ENCODE measurements at places on chromosomes 5 and 9.
A peak's percentile ranks its signal among the peaks of the same experiment; 100 is the strongest.

DNA sequence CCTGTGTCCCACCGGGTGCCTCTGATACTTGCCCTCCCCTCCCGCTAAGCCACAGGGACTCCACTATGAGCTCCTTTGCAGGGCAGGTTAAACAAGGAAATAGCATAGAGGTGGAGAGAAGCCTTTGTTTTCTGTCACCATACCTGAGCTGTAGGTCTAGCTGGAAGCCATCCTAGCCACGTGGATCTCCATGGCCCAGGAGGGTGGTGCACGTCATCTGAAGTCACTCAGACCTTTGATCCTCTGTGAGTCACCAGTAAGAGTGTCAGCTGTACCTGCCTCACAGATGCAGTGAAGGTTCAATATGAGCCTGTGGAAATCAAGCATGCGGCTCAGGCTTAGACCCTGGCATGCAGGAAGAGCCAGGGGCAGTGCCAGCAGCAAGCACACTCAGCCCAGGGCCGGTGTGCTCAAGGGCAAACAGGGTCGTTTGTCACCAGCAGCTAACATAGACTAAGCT, 55.1 kb downstream of the ASS1 start:
- no peak for DNase-seq

DNA sequence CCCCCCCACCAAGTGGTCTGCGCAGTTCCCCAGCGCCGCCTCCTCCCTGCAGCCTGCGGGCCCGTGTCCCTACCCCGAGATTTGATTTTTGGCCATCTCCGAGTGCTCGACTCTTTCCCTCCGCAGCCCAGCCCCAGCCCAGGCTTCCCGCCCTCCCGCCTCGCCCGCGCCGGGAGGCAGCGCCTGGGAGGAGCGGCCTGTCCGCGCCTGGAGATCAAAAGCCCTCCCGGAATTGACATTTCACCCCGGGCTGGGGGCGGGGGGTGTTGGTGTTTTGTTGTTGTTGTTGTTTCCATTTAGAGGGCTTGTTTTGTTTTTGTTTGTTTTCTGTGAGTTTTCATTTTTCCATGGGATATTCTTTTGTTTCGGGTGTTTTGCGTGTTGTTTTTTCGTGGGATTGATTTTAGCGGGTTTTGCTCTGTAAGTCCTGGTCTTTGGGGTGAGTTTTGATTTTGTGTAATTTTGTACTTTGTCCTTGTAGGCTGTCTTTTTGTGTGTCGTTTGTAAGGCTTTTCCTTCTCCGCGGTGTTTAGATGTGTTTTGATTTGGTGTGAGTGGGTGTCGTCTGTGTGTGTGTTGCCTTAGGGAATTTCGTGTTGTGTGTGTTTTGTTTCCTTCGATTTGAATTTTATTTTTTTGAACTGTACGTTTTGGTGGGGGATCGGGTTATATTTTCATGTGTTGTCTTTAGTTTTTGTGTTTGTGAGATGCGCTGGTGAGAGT, 1.7 kb upstream of the PAX5 start:
- DNase-seq: no peak

DNA sequence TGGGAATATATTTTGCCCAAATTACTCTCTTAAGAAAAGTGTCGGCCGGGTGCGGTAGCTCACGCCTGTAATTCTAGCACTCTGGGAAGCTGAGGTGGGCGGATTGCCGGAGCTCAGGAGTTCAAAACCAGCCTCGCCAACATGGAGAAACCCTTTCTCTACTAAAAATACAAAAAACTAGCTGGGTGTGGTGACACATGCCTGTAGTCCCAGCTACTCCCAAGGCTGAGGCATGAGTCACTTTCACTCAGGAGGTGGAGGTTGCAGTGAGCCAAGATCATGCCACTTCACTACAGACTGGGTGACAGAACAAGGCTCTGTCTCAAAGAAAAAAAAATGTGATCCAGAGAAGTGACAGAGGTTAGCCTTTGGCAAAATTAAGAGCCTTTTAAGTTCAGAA, 26.4 kb upstream of the TMEM171 start:
- peak; percentile 46 for DNase-seq

- DNase-seq: no peak
Measured at GRCh38 chr9:109950710-109951443, 170.9 kb downstream of the PALM2AKAP2 start.

DNA sequence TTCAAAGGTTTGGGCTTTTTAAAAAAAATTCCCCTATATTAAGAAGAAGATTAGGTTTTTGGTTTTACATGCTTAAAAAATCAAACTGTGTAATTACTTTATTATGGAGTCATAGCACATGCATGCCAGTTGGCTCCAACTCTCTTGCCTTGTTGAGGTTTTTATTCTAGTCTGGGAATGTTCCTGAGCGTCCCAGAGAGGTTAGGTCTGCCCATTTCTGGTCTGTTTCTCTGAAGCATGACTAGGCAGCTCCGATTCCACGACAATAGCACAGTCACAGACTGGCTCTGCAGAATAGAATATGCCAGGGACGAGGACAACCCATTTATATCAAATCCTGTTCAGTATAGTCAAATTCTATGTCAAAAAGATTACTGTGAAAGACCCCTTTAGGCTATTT, 217.0 kb downstream of the PCSK5 start:
- no peak for DNase-seq

DNA sequence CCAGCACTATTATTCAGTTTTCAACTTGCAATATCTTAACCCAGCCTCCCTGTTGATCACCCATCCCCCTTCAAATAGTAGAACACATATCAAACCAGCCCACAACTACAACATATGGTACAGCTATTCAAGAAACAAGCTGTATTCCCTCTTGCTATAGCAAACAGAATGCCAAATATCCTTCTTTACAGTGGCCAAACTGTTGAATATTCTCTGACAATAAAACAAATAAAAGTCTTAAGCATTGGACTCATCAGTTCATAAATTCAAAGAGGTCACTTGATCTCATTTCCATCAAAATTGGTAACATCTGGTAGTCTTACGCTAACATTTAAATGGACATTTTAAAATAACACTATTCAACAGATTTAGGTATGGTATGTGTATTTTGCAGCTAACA, 350.8 kb downstream of the EFNA5 start:
- no peak for DNase-seq

GRCh38 chr5:104540448-104540847, 977.9 kb upstream of the NUDT12 start:
- peak; percentile 23 for DNase-seq

- no peak for DNase-seq
Measured at GRCh38 chr5:124948062-124948753, 201.8 kb upstream of the ZNF608 start.

GRCh38 chr5:109506556-109506955, 96.8 kb upstream of the PJA2 start:
- no peak for DNase-seq

DNA sequence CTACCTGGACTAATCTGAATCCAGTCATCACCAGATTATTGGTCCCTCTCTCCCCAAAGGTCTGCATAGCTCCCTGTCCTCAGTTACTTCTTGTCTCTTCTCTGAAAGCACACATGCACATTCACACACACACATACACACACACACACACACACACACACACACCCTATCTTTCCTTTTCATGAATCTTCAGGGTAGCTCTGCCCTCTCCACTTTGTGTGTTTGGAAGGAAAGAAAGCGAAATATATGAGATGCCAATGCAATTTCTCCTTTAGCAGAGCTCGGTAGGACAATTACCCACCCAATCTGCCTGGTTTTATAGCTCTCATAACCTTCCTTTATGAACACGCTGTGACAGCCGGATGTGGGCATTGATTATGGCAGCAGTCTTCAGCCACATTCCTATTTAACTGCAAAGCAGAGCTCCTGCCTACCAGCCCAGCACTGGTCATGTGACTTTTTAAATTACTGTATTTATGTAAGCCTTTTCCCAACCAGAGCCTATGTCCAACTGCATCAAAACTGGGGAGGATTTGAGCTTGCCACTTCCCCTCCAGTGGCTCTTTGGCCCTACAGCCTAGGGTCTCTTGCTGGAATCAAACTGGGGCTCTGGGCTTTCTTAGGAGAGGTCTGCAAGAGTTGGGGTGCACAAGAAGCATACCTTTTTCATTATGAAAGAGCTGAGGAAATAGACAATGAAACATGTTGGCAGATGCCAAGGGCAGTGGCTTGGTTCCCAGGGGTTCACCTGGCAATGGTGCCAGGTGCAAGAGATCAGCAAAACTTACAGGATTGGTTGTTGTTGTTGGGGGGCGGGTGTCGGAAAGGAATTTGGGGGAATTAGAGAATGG, 20.8 kb upstream of the MATR3 start:
- DNase-seq: peak; percentile 24

DNA sequence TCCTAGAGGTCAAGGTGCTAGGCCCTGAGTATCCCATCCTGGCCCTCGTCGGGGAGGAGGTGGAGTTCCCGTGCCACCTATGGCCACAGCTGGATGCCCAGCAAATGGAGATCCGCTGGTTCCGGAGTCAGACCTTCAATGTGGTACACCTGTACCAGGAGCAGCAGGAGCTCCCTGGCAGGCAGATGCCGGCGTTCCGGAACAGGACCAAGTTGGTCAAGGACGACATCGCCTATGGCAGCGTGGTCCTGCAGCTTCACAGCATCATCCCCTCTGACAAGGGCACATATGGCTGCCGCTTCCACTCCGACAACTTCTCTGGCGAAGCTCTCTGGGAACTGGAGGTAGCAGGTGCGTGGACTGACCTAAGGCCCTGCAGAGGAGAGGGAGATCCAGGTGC, 7.9 kb downstream of the BTNL9 start:
- DNase-seq: no peak

DNA sequence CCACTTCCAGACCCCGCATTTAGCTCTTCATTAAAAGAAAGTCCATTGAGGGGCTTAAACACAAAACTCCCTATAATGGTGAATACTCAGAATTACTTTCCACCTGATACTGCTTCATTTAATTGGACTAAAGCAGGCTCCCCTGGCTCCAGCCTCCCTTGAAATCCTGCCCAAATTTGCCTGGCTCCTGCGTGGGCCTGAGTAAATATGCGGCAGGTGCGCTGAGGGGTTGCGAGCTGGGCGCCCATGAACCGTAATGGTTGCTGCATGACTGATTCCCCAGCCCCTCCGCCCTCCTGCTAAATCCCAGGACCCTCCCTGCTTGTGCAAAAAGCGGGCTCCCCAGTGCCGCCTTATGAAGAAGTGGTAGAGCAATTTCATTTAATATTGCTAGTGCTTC, 639.7 kb downstream of the BNC2 start:
- DNase-seq: no peak

- DNase-seq: no peak
Measured at GRCh38 chr5:120803282-120803681, 339.2 kb downstream of the PRR16 start.

DNA sequence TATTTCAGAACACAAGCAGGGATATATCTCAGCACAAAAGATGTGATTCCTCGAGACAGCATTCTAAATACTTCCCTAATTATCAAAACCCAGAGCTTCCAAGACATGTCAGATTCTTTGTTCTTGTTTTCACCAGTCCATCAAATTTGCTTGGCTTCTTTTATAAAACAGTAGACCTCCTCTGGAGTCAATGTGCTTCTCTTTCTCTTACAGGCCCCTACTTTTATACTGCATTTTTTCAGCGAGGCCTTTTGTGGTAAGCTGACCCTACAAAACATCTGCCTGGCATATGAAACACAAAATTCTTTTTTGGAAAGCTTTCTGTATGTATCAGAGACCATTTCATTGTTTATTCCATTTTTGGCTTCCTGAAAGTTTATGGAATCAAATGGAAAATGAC, 81.8 kb downstream of the ARSB start:
- no peak for DNase-seq

All from GM04504 (cell line).